ENCODE measurements at places on chromosomes 6 and 20.

DNA sequence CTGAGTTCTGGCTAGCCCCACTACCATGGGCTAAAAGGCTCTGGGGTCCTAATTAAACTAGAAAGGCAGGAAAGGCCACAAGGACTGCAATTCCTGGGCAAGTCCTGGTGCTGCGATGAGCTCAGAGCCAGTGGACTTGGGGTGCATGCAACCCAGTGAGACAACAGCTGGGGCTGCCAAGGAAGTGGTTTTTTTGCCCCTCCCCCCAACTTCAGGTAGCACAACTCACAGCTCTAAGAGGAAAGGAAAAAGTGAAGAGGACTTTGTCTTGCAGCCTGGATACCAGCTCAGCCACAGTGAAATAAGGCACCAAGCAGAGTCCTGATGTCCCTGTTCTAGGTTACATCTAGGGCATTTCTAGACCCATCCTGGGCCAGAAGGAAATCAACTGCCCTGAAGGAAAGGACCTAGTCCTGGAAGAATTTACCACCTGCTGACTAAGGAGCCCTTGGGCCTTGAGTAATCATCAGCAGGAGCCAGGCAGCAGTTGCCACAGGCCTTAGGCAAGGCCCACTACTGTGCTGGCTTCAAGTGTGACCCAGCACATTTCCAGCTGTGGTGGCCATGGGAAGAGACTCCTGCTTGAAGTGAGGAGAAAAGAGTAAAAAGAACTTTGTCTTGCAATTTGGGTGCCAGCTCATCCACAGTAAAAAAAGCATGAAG lies 358.4 kb downstream of the BTBD3 start:
- no peak for DNase-seq

DNA sequence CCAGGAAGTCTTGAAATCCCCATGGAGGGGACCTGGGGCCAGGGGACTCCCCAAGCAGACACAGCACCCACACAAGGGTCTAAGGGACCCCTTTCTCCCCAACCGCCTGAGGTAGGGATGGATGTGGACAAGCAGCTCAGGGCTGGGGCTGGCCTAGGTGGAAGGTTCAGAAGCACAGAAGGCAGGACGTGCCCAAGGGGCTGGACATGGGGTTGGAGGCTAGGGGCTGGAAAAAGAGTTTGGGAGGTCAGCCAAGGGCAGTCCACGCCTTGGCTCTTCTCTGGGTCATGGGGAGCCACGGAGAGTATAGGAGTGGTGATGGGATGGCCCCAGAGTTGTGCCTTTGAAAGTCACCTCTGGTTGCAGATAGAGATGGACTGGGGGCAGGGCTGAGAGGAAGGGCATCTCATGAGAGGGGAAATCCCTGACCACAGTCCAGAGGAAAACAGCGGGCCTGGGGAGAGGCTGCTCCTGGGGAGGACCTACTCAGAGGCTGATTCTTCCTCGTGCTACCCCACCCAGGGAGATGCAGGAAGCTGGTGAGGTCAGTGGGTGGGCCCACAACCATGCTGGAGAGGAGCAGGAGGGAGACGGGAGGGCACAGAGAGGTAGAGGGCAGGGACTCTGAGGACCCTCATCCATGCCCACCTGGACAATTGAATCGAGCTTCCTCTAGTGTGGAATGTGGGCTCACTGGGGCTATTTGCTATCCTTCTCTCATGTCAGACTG lies 2.5 kb upstream of the HSPA12B start:
- DNase-seq = no peak

DNA sequence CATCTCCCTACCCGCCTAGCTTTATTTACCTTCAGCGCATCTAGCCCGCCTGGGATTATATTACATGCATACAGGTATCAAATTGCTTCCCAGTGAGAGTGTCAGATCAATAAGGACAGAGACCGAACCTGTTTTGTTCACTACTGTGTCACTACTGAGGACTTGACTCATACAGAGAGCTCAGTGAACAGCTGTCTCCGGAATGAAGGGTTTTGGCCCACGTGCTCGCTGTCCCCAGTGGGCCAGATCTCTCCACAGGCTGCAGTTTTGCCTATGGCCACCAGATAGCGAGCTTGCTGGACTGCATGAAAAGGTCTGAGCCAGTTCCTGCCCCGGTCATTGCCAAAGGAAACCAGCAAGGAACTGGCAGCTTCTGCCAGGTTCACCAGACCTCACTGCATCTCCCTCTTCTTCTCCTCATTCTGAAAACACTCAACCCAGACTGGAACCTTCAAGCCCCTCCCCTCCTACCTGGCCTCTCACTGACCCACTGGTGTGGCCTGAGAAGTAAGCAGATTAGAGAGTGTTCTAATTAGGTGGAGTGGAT lies 150.8 kb downstream of the ZMYND8 start:
- no peak for DNase-seq

DNA sequence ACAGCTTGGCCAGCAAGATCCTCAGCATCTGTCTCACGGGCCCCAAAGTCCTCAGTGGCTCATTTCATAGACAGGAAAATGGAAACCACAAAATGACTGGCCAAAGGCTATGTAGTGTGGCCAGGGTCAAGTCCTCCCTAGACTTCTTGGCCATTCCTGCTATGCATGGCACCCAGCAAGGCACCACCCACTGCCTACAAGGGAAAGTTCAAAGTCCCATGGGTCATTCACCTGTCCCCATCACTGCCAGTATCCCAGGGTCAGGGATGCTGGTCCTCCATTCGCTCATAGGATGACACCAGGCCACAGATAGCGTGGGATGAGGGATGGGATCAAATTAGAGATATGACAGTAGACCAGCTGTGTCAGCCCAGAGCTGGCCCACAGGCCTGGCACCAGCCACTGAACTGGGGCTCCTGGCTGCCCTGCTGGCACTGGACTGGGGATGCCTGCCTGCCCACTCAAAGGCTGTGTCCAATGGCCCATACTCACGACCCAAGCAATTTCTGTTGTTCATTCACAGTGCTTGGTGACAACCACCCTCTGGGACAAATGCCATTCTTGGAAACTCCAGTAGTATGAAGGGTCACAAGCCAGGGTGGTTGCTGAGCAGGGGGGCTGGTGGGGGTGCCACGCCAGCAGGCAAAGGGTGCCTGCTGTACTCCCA lies 11.6 kb downstream of the ADISSP start:
- no peak for DNase-seq

DNA sequence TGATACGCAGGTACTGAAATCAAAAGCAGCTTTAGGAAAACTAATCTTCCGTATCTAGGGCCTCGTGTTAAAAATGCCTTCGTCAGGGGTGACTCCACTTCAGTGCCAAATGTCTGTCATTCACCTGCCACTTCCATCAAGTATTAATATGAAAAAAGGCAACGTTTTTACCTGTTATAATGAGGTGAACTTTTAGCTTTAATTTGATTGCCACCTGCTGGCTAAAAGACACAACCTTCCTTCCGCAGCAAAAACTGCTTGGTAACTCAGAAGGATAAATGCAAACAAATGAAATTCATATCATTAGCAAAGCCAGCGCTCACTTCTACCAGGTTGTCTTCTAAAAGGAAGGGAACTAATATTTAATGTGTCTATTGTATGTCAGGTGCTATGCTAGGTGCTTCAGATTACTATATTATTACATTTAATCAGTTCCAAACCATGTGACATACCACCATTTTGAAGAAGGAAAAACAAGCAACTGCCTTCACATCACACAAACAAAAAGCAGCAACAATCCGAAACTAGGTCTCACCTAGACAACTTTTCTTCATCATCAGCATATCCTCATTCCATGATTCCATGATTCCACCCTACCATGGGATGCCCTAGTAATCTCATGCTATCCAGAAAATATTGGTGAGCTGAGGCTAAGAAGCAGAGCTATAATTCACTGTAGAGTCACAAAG lies 20.6 kb upstream of the ARHGAP18 start:
- DNase-seq = no peak

DNA sequence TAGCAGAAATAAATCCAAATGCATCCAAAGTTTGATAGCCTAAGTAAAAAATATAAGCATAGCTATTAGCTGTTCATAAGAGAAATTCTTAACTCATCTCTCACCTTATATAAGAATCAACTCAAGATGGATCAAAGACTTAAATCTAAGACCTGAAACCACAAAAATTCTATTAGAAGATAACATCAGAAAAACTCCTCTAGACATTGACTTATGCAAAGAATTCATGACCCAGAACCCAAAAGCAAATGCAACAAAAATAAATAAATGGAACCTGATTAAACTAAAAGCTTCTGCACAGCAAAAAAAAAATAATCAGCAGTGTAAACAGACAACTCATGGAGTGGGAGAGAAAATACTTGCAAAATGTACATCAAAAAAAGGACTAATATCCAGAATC lies 184.3 kb downstream of the TFAP2A start:
- DNase-seq = no peak

Measured in central memory CD8-positive, alpha-beta T cell (primary cell).